ENCODE measurements at places on chromosomes 6 and 20. TPM values are rescaled to one million over a fixed set of nuclear protein-coding genes. Genes with fewer than 3 reads are reported as not detected.

Gene SKIC2
- 59.4 TPM for total RNA-seq

Gene MYL9
- 69.5 TPM for total RNA-seq

DNA sequence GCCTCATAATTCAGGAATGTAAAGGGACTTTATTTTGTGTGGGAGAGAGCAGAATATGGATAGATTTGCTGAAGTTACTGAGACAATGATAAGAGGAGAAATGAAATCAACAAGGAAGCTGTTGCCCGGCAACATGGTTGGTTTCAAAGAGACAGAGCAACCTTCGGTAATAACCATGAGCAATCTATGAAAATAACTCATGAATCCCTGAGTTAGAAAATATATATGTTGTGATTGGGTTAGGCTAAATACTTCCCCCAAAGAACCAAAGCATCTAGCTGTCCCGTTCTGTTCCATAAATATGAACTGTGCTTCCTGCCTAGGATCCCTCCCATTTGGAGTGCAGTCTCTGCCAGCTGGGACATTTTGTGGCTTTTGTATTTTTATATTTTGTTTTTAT lies 23.1 kb downstream of the SERPINB1 start:
- no peak overlapping the region for H3K4me3 ChIP-seq
- no peaks in the 10 kb centered on the region for H3K36me3 ChIP-seq
- H3K27ac ChIP-seq, result no peak overlapping the region
- DNase-seq, result no peak
- H3K27me3 ChIP-seq, result no peaks in the 10 kb centered on the region

DNA sequence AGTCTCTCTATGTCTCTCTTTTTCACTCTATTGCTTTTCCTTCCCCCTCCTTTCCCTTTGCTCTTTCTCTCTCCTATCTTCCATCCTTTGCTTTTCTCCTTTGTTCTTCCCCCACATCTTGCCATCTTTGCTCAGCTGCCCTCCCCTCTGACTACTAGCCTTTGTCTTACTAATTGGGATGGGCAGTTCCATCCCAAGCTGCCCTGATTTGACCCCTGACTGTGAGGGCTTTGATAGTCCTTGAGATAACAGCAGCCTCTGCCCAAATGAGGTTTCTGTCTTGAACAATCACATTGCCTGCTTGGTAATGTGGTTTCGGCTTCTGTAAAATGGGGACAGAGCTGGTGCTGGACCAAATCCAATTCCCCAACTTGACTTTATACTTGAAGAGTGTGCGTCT lies 327.7 kb downstream of the DHX35 start:
- H3K4me3 ChIP-seq, result no peak overlapping the region
- no peaks in the 10 kb centered on the region for H3K27me3 ChIP-seq
- no peaks in the 10 kb centered on the region for H3K4me1 ChIP-seq

DNA sequence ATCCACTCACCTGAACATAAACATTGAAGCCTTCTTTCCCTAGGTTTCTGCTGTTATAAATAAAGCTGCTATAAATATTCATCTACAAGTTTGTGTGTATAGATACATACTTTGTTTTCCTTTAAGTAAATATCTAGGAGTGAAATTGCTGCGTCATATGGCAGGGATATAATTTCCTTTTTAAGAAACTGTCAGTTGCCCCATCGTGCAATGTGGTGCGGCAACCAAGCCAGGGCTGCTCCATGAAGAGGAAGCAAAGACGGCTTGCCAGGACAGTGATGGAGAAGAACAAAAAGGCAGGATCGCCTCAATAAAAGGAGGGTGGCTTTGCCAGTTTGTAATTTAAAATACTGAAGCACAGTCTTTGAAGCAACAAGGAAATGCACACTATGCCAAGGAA lies 36.6 kb downstream of the CITED2 start:
- H3K4me3 ChIP-seq, result no peak overlapping the region
- no peak overlapping the region for H3K27ac ChIP-seq
- H3K36me3 ChIP-seq, result no peaks in the 10 kb centered on the region
- DNase-seq, result no peak
